ENCODE measurements at places on chromosomes 1 and 21. TPM values are rescaled to one million over a fixed set of nuclear protein-coding genes. Genes with fewer than 3 reads are reported as not detected.

Gene RHBDL2
- total RNA-seq: not detected

Gene CLCA1
- not detected for total RNA-seq

Gene RUNX1
- 11.3 TPM for total RNA-seq

Gene S100A5
- total RNA-seq: 2.7 TPM

Gene OR2M3
- not detected for total RNA-seq

Gene COL11A1
- 3.3 TPM for total RNA-seq

Gene CRYAA
- not detected for total RNA-seq

Gene KIF21B
- total RNA-seq: 12.0 TPM

Gene TNFRSF18
- 3.1 TPM for total RNA-seq

Gene APCS
- not detected for total RNA-seq

Gene TRABD2B
- 0.46 TPM for total RNA-seq

Gene SH2D2A
- 3.5 TPM for total RNA-seq

Gene TTC22
- 4.3 TPM for total RNA-seq

Gene L1TD1
- 1.1 TPM for total RNA-seq

Gene KCNT2
- 1.7 TPM for total RNA-seq

Gene EXTL1
- total RNA-seq: 0.07 TPM

Gene PEA15
- total RNA-seq: 57.8 TPM

Data from epithelial cell of proximal tubule (primary cell).